GM12891 (cell line): ENCODE measurements at places on chromosomes 5 and 9.

DNA sequence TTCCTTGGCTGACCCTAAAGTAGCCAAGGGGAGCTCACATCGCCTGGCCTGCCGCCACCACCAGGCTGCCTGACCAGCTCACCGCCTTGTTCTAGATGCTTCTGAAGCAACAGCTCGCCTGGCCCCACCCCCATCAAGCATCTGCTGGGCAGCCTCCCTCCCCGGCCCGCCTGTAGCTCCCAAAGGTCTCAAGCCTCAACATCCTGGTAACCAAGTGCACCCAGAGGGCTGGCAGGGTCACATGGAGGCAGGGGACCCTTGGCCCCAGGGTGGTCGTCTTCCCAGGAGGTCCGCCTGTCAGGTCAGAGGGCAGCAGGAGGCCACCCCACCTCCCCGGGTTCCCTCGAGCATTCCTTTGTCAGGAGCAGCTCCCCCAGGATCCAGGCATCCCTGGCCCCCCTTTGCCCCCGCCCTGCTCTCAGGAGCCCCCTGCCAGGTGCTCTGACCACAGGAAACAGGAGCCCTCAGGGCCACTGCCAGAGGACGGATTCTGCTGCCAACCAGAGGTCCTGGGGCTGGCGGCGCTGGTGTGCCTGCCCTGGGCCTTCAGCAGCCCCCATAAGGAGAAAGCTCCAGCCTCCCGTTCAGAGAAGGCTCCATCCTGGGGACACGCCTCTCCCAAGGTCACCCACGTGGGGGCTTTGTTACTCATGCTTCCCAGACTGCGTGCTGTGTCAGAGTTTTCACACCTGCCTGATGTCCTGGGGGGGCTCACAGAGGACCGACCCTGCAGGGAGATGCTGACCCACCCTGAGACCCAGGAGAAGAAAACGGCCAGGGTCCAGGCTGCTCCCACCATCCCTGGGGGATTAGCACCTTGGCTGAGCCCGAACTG lies 3.5 kb upstream of the LRRC14B start:
- DNase-seq: no peak

DNA sequence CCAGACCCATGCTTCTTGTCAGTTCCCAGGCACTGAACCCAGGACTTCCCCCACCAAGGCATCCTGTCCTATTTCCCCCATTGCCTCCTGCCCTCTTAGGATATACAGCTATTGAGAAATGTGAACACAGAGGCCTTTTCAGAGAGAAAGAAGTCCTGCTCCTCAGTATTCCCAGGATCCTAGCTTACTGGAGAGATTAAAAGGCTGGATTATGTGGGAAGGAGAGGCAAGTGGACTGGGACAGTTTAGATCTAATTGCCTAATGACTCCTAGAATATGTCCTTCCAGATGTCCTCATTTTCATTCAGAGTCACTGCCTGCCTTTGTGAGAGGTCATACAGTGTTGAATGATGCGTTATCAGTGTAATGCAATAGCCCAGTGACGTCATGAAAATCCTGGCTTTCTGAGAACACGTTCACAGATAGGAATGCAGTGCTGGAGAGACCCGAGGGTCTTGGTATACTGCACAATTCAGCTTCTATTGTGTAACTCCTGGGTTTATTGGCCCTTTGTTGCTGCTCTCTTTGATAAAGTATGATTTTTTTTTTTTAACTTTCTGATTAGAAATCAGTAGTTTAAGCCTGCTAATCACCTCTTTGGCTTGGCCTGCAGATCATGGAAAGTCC lies 26.2 kb downstream of the WWC1 start:
- DNase-seq: no peak

DNA sequence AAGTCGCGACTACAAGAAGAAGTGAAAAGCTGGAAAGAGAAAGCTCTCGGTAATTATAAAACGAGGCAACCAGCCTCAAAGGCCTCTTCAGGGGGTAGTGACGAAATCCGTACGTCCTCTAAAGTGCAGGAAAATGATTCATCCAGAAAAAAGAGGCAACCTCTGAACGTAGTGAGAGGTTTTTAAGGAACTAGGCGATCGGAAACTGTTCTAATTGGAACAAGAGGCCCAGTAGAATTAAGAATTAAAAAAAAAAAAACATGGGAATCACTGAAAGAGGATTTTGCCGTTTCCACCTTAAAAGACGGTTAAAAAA lies 1.0 kb downstream of the CSNK1A1 start:
- no peak for DNase-seq

- DNase-seq: no peak
Measured at GRCh38 chr9:136854113-136854841, 2.1 kb downstream of the MAMDC4 start.

DNA sequence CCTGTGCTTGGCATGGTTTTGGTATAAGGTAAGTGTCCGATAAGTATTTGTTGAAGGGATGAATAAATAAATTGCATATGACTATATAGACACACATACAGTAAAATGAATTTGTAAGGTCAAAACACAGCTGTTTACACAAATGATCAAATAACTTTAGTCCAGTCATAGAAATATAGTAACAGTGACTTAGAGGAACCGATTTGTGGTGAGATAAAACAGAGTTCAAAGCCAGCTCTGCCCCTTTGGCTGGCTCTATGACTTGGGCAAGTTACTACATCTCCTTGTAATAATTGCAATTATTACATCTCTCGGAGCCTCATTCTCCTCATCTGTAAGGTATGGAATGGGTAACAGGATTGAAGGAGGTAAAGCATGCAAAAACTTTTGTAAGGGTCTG lies 384.0 kb downstream of the PLK2 start:
- DNase-seq: no peak

- DNase-seq: peak; percentile 77
Measured at GRCh38 chr9:136618580-136619547, 43.9 kb upstream of the EGFL7 start.

- DNase-seq: no peak
Measured at GRCh38 chr9:92058026-92058425, 57.2 kb downstream of the SPTLC1 start.

GRCh38 chr5:119078861-119079260 lies 8.0 kb downstream of the DMXL1 start:
- DNase-seq: no peak

DNA sequence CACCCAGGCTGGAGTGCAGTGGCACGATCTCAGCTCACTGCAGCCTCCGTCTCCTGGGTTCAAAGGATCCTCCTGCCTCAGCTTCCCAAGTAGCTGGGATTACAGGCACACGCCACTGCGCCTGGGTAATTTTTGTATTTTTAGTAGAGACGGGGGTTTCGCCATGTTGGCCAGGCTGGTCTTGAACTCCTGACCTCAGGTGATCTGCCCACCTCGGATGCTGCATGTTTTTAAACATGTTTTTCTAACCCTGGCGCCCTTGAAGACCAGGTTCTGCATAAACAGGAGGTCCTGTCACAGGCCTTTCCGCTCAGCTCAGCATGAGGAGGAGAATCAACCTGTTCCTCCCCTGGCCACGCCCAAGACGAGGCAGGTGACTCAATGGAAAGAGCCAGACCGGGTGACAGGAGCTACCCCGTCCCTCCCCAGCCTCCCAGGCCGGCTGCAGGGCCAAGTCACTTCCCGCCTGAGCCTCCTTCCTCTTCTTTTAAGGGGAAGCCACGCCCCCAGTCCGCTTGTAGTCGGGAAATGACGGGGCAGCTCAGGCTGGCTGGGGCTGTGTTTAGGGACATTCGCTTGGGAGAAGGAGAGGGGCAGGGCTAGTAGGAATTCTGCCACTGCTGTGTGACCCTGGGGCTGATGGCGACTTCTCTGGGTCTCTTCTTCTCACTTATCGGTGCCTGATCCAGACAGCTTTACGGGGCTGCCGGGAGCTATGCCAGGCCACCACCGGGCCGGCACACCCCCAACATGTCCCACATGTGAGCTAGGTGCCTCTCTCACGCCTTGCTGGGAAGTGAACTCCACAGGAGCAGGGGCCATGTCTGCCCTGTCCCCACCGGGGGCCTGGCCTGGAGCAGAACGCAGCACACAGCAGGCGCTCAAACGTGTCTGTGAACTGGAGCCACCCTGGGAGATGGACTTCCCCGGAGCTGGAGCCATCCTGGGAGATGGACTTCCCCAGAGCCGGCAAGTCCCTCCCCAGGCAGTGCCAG lies 6.1 kb downstream of the NOTCH1 start:
- peak; percentile 86 for DNase-seq

GRCh38 chr9:21392270-21392669 lies 7.1 kb upstream of the IFNA2 start:
- no peak for DNase-seq

DNA sequence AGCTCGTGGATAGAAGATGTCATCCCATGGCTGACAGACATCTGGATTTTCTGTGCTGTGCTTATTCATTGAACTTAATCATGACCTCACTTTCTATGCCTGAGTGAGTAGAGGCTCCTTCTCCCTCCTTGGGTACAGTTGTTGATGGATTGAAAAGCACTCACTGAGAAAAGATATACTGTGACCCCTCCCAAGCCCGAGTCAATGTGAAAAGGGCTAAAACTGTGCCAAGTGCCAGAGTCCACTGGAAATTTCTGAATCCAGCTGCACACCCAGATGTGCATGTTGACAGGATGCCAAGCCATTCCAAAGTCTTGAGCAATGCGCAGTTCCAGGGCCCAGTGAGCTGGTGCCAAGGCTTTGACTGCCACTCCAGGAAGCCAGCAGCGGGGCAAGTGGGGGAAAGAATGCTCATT lies 473.0 kb downstream of the NTRK2 start:
- no peak for DNase-seq

GRCh38 chr5:428754-429452 lies 14.1 kb upstream of the EXOC3 start:
- no peak for DNase-seq

DNA sequence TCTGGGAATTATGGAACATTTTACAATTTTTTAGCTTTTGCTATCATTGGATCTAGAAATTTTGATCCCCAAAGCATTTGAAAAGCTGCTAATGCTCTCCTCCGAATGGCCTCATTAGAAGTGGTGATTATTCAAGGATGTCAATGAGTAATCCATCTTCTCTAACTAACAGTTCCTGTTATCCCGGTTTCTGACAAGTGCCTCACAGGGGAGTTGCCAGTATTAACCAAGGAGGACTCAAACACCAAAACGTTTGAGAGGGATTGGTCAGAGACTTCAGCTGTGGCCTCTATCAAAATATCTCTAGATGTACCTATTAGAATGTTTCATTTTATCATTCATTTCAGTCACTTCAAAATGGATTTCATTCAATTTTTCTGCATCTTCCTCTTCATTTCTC lies 208.3 kb upstream of the ITGA1 start:
- DNase-seq: no peak

- peak; percentile 5 for DNase-seq
Measured at GRCh38 chr5:123937230-123937629, 425.3 kb downstream of the CSNK1G3 start.

- no peak for DNase-seq
Measured at GRCh38 chr5:128427921-128428320, 110.1 kb downstream of the FBN2 start.

DNA sequence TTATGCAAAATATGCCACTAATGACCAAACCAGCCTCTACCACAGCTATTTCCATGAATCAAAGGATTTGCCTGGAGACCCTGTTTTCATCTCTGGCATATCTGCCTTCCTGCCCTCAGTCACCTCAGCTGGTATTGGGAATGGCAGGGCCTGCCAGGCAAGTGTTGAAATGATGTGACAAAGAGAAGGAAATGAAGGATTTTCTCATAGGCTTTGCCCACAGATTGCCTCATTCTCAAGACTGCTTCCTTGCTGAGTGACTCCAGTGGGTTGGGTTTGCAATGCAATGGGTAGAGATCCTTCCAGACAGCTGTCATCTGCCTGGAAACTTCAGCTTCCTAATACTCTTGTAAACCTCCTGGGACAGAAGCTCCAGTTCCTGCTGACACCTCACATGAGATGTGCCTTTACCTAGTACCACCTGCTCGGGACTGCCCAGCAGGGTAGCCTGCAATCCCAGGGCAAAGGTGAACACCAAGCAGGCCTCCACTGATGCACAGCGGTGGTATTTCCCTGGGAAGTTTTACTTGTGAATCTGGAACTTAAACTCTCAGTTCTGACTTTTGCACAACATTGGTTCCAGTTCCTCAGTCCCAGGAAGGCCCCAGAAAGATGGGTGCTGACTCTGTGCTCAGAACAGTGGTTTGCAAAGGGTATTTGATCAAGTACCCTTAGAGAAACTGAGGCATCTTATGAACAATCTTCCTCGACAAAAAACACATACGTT lies 64.8 kb upstream of the SLC1A1 start:
- DNase-seq: no peak
